Endothelial cell of umbilical vein (primary cell): ENCODE measurements at places on chromosomes 4 and X. TPM values are rescaled to one million over a fixed set of nuclear protein-coding genes. Genes with fewer than 3 reads are reported as not detected.

Gene FGF2
- 16.3 and 23.9 TPM in 2 replicates for total RNA-seq

Gene TMEM144
- total RNA-seq, result 23.0 and 23.9 TPM in 2 replicates

Gene DRD5
- total RNA-seq, result not detected in 2 replicates

Gene RHOXF1
- total RNA-seq, result not detected in 2 replicates

Gene SLITRK4
- total RNA-seq, result 0.77 and 3.8 TPM in 2 replicates

Gene UNC5C
- 0.44 and 0.53 TPM in 2 replicates for total RNA-seq

Gene SERTM2
- not detected in 2 replicates for total RNA-seq

Gene ADH1C
- not detected in 2 replicates for total RNA-seq

Gene ITIH6
- total RNA-seq, result not detected in 2 replicates

Gene CEP44
- total RNA-seq, result 8.2 and 13.0 TPM in 2 replicates

Gene HPGD
- total RNA-seq, result not detected in 2 replicates

Gene PCDH18
- 1.4 and 1.5 TPM in 2 replicates for total RNA-seq

- DNase-seq, result peak; percentile 3
Observed at GRCh38 chrX:86946569-86946968, 571.0 kb upstream of the KLHL4 start.

GRCh38 chr4:7808752-7809151 is 130.9 kb downstream of the AFAP1 start:
- DNase-seq, result peak; percentile 83

GRCh38 chr4:64718091-64718490 is 308.8 kb upstream of the TECRL start:
- no peak for DNase-seq

DNA sequence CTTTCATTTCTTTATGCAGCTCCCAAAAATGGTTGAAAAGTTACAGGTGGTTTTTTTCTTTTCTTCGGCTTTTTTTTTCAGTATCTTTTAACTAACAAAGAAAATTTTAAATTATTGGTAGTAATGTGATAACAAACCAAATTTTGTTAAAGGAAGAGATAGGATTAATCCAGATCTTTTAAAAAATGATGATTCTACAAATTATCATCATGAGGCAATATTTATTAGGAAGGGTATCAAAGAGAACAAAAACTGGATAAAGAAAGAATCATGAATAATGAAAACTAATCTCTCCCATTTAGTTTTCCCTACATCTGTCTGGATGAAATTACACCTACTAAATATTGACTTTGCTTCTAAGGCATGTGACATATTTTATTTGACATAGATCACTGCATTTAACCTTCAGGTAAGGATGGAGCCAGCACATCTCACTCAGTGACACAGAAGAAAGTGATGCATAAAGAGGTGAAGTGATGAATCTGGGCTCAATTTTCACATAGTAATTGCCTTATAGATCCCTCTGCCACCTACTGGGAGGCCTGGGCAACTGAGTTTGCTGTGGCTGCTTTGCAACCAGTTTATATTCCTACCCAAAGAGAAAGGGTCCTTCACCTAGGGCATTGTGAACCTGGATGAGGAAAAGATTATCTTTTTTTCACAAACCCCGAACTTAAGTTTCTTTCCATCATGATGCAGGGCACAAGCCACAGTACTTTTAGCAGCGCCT is 155.6 kb downstream of the HNRNPD start:
- DNase-seq, result no peak

- DNase-seq, result no peak
Observed at GRCh38 chr4:153790962-153791551, 2.2 kb upstream of the SFRP2 start.

DNA sequence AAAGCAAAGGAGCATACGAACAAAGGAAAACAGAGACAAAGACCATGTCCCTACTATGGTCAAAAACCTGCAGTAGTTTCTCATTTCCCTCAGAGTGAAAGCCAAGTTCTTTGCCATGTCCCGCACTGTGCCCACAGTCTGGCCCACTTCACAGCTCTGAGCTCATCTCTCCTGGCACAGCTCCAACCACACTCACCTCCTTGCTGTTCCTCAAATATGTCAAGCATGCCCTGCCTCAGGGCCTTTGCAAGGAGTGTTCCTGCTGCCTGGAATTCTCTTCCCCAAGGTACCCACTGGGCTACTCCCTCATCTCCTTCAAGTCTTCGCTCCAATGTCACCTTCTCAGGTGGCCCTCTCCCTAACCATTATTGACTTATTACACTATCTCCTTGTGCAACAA is 72.1 kb downstream of the COX18 start:
- DNase-seq, result no peak

GRCh38 chr4:143026459-143027170 is 158.1 kb upstream of the USP38 start:
- no peak for DNase-seq

DNA sequence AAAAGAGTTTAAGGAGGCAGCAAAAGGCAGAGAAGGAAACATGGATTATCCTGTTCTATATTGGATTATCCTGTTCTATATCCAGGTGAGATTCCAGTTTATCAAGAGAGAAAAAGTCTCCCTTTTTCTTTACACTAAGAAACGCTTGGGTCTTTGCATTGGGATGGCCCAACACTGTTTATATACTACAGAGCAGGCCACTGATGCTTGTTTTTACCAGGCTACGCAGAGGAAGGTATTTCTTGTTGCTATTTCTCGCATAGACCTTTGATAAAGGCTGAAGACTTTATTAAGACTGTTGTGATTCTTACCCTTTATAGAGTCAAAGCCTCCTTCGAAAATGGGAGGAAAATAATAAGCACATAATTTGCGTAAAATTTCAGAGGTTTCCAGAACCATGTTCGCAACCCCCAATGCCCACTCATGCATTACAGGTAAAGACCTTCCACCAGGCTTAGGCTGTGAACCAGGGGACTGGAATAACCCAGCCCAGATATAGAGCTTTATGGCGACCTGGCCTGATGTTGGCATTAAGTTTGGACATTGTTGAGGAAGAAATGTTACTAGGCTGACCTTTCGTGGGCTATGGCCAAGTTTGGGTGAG is 218.3 kb downstream of the PTTG2 start:
- no peak for DNase-seq

- DNase-seq, result no peak
Observed at GRCh38 chr4:132108784-132109183, 1040.3 kb upstream of the PCDH10 start.

GRCh38 chrX:9651737-9652136 is 113.9 kb downstream of the GPR143 start:
- DNase-seq, result no peak

- DNase-seq, result no peak
Observed at GRCh38 chrX:135985973-135986310, 707 bp downstream of the SLC9A6 start.

DNA sequence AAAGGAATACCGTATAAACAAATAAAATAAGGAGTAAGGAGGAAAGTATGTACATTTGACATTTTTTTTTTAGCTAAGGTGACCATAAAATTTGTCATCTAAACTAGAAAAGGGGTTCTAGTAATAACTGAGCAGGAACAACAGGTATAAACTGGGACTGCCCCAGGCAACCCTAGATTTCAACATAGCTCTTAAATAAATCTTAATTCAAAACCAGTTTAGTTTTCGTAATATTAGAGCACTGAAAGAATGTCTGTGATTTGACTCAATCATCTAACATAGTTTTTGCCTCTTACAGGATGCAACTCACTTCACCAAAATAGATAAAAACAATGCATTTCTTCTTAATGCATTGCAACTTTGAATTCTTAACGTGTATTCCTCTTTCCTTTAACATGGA is 257.7 kb downstream of the ADAMTS3 start:
- no peak for DNase-seq

GRCh38 chr4:57308301-57308700 is 198.1 kb upstream of the IGFBP7 start:
- no peak for DNase-seq

- DNase-seq, result peak; percentile 68
Observed at GRCh38 chrX:51496501-51497291, at the start of gene NUDT11. Gene NUDT11, minus strand, starts transcription at chrX:51496592. Its CDS starts 148 bp downstream, at chrX:51496444.

DNA sequence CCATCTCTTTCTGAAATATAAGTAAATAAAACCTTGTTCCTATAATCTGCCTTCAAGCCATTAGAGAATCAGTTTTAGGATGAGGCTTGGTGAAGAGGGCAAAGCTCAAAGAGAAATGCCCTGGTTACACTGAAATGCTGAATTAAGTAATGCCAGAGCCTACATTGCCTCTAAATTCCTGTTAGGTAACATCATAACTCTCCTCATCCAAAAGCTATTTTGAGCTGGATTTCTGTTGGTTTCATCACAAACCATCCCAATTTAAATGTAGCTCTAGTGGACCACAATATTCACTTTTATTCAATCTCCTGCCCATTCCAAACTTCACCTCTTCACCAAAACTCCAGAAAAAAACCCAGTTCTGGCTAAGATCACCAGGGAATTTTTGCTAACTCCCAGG is 1319.7 kb upstream of the TENM3 start:
- DNase-seq, result no peak

- no peak for DNase-seq
Observed at GRCh38 chrX:19823031-19823430, 64.4 kb downstream of the SH3KBP1 start.

DNA sequence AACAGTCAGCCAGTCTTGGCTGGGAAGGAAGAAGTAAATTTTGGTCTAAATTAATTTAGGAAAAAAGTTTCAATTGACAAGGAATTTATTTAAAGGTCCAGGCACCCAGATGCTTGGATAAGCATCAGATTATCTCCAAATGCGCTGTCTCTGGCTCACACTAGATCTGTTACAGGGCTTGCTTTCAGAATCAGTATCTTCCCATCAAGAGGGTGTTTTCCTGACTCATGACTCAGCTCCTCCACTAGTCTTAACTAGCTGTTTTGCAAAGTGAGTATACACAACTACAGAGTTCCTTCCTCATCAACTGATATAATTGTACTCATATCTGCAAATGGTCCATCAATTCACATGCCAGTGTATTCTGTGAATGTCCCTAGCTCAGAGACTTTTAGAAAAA is 482.1 kb upstream of the CPEB2 start:
- DNase-seq, result no peak

- peak; percentile 87 for DNase-seq
Observed at GRCh38 chr4:57064811-57065711, 45.1 kb downstream of the IGFBP7 start.

- no peak for DNase-seq
Observed at GRCh38 chr4:82906469-82906868, 5.9 kb downstream of the THAP9 start.

- no peak for DNase-seq
Observed at GRCh38 chr4:186689476-186689875, 34.2 kb downstream of the FAT1 start.

DNA sequence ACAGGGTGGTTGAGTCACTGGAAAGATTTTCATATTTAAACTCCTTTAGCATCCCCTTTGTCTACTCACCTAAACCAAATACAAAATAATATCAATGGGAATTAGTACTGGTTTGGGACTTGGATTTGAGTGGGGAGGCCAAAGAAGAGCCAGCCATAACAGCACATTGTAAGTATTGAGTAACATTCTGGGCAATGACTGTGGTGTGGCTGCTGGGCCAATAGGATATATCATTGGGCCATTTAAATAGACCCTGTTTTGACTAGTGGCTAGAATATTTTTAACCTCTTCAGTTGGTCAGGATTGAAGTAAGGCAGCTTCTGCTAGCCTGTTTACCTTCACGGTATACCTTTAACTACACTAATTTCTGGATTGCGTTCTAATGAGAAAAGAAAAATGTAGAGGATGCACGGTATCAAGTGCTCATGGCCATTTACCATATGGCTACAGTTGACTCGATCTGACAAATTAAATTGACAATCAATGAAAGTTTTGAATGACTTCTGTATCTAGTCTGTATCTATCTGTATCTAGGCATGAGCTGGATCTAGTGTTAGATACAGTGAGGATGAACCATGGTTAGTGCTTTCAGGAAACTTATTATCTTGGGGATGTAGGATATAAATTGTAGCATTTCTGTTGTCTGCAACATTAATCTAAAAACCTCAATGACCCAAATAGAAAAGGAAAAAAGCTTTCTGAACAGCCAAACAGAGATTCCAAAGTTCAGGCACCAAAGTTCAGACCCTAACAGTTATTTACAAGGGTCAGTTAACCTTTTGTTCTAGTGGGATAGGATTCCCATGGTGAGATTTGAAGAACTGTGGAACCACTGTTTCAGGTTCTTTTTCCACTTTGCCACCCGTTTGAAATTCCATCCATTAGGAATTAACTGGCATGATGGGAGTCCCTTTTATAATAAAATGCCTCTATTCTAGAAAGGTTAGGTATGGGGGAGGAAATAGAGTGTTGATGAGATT is 6.8 kb upstream of the ALB start:
- DNase-seq, result no peak

GRCh38 chr4:143178923-143179322 is 5.8 kb upstream of the USP38 start:
- no peak for DNase-seq

DNA sequence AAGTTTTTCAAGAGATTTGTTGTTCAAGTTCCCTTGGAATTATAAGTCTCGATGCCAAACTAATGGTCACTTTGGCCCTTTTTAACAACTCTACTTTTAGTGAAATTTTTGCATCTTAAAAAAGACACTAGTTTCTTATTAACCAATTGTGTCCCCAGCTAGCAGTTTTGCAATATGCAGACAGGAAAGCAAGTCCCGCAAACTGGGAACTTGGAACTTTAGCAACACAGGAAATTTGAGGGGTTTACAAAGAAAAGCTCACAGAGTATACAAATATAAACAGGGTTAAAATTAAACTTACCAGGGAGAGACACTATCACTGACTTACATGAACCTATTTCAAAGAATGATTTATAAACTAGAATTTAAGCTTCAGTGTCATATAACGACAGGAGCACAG is 137.9 kb downstream of the ANK2 start:
- DNase-seq, result no peak

DNA sequence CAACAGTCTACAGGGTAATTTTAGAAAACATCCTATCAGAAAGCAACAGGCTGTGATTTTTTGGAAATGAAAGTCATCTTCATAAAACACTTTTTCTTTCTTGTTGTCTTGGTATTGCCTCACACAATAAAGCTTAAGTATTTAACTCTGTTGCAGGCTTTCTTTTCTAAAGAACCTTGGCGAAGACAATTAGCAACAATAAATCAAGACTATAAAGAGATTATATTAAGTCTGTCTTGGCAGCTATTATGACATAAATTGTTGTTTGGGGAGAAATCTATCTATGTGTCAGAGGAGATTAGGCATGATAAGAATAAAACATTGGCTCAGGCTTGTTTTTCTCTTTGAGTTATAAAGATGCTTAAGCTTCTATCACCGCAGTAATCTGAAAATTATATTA is 1774.8 kb downstream of the ARAP2 start:
- no peak for DNase-seq

GRCh38 chr4:167885071-167885470 is 207.3 kb upstream of the ANXA10 start:
- DNase-seq, result no peak

GRCh38 chrX:5726224-5726623 is 502.4 kb downstream of the NLGN4X start:
- DNase-seq, result no peak

DNA sequence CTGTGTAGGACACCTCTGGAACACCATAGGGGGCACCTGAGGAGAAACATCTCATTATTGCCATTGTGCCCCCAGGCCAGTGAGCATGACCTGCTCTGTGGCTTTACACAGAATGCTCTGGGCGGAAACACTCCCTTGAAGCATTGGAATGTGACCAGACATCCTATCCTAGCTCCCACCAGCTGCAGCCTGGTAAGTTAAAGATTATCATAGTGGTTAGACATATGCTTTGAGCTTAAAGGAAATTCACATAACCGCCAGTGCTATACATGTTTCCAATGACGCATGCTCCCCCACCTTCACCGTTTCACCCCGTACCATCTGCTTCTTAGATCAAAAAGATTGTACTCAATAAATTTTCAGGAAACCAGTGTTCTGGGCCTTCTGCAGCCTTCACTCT is 217.7 kb upstream of the CENPE start:
- DNase-seq, result no peak

GRCh38 chr4:84666439-84666838 is 83.5 kb downstream of the CDS1 start:
- DNase-seq, result no peak

- DNase-seq, result no peak
Observed at GRCh38 chrX:112536544-112536943, 143.2 kb downstream of the LHFPL1 start.
